Amygdala (tissue), 56 donors: ENCODE measurements at places on chromosomes 12 and 14.
A peak's percentile ranks its signal among the peaks of the same experiment; 100 is the strongest.

GRCh38 chr12:57079821-57080220 lies 1.2 kb upstream of the NEMP1 start:
- DNase-seq, result no peak

DNA sequence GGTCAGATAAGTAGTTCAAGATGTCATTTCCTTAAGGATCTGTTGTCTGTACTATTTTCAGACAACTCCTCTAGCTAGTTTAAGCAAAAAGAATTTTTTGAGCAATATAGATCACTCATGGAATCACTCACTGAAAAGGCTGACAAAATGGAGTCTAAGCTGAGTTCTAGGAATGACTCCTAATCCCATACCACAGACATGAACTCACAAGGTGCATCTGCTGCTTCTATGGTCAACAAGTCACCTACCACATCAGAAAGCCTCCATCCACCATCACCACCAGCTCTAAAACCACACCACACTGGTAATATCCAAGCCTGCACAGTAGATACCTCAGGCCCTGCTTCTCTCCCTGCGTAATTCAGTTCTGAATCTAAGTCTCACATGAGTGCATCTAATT lies 33.0 kb downstream of the PWP1 start:
- DNase-seq, result no peak

GRCh38 chr12:119060847-119061796 lies 79.8 kb downstream of the SRRM4 start:
- no peak for DNase-seq

DNA sequence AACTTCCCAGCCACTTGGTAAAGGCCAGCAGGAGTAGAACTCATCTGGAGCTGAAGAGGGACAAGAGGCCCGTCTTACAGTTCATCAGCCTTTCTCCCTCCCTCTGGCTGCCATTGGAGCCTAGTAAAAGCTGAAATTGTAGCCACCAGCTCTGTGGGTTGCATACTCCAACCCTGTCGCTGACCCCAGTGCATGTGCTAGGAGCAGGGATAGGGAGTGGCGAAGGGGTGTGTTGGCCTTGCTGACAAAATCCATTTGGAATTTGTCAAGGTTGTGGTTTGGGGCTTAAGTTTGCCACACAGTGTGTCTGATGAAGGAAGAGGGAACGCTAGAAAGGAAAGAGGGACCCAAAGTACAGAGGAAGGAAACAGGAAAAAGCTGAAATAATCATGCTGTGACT lies 4.0 kb upstream of the ARF3 start:
- no peak for DNase-seq

GRCh38 chr14:36522347-36522971 lies 2.4 kb upstream of the NKX2-1 start:
- DNase-seq, result no peak

DNA sequence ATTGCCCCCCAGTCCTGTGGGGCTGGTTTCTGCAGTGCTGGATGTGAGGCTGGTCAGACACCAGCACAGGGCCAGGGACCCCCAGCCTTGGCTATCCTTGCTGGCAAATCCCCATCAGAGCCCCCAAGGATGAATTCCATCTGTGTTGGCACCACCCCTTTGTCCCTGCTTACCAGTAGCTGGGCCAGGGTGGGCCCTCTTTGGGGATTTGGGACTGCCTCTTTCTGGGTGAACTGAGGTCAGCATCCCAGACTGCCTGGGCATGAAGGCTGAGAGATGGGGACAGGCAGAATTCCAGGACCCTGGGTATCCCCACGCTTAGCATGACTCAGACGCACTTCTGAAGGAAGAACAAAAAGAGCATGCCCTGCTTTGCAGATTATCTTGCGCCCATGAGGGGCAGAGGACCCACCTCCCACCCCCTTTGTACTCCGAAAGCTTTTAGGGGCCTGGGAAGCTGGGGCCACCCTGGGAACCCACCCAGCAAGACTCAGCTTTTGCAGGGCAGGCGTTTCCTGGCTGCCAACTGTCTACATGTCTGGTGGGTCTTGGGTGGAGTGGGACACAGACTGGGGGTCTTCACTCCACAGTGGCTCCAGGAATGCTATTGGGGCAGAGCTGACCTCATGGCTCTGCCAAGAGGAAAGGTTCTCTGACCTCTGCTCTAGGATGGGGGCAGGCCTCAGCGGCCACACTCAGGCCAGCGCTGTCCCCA lies 26.8 kb downstream of the RFLNA start:
- no peak for DNase-seq

DNA sequence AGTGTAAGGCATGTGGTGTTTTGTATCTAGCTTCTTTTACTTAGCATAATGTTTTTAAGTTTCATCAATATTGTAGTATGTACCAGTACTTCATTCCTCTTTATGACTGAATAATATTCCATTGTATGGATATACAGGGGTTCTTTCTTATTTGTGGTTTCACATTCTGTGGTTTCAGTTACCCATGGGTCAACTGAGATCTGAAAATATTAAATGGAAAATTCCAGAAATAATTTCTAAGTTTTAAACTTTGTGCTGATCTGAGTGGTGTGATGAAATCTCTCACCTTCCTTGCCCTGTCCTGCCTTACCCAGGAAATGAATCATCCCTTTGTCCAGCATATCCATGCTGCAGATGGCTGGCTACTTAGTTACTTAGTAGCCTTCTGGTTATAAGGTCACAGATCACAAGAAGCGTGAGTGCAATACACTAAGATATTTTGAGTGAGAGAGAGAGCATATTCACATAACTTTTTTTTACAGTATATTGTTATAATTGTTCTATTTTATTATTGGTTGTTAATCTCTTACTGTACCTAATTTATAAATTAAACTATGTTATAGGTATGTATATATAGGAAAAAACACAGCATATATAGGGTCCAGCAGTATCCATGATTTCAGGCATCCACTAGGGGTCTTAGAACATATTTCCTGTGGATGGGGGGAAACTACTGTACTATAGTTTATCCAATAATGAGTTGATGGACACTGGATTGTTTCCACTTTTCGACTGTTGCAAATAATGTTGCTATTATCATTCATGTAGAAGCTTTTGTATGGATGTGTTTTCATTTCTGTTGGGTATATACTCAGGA lies 59.6 kb upstream of the LRTM2 start:
- no peak for DNase-seq

DNA sequence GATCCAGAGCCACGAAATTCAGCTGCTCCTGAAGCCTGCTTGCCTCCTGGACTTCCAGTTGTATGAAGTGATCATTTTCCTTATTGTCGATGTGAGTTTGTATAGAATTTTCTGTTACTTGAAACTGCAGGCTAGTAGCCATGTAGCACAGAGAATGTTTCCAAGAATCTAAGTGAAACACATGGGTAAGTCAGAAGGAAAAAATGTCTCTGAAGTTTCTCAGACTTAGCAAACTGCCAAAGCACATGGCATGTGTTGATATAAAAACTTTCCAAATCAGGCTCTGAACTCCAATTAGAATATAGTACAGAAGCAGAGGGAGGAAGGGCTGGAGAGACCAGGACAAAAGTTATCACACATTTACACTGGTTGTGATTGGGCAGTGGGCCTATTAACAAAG lies 9.8 kb upstream of the PCNX1 start:
- no peak for DNase-seq

- no peak for DNase-seq
These were observed 24.9 kb downstream of the VPS37B start for GRCh38 chr12:122870867-122871664.

- no peak for DNase-seq
These were observed 122.0 kb downstream of the TGFB3 start for GRCh38 chr14:75859746-75860145.

DNA sequence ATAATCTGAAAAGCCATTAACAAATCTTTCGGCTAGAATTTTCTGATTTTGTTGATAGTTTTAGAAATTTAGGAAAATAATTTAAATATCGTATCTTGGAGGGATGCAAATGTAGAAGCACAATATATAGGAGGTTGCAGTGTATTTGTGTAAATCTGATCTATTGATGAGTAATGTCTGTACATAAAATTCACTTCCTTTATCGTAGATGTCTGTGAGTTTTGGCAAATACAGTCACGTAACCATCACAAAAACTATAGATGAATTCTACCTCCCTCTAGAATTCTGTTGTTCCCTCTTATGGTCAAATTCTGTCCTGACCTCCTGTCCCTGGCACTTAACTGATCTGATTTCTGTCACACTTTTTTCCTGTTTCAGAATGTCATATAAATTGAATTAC lies 151.8 kb downstream of the FUT8 start:
- DNase-seq, result no peak

GRCh38 chr12:132437943-132438700 lies 51.8 kb upstream of the FBRSL1 start:
- DNase-seq, result no peak

DNA sequence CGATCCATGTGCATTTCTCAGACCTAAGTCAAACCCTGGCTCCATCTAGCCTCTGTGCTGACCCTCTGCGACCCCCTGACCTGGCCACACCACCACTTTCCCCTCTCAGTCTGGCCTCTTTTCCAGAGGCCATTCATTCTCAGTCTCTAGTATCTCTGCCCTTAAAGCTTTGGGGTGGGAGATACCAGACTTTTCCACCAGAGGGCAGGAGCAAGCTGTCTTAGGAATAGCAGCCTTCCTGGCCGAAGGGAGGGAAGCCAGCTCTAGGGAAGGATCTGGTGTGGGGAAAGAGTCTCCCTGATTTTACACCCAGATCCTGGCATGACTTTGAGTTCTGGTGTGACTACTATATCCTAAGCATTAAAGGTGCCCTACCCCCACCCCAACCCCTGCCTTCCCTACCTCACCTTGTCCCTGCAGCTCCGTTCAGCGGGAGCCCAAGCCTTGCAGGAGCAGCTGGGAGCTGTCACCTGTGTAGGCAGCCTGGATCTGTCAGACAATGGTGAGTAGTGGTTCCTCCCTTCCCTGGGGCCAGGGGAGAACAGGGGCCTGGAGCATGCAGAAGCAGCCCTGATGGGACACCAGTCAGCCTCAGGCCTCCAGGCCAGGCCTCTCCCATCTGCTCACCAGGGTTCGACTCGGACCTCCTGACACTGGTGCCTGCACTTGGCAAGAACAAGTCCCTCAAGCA lies 6.6 kb downstream of the CARMIL3 start:
- peak; percentile 34 for DNase-seq

GRCh38 chr14:54366736-54367735 lies 29.8 kb upstream of the CDKN3 start:
- no peak for DNase-seq

DNA sequence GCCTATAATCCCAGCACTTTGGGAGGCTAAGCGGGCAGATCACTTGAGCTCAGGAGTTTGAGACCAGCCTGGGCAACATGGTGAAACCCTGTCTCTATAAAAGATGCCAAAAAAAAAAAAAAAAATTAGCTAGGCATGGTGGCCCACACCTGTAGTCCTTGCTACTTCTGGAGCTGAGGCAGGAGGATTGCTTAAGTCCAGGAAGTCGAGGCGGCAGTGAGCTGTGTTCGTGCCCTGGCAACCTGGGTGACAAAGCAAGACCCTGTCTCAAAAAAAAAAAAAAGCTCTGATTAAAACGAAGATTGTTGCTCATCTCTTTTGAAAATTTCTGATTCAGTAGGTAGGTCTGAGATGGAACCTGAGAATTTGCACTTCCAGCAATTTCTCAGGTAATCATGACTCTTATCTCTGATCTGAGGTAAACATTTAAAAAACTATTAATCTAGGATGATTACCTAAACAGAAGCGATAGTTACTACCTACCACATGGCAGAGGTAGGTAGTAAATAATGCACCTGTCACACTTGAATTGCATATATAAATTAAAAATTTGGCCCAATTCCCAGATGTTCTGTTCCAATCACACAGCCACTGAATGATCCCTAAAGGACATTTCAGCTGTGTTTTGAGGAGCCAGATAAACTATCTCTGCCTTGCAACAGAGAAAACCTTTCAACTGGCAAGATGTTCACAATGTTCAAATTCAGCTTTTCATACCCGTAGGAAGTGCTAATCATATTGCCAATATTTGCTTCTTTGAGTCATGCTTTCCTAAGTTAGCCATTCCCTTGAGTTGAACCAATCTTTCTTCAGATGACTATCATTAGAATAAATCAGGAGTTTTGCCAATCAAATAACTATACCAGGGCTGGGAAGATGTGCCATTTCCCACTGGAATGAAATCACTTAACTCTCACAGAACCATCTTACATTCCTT lies 4.2 kb upstream of the TEP1 start:
- DNase-seq, result no peak

DNA sequence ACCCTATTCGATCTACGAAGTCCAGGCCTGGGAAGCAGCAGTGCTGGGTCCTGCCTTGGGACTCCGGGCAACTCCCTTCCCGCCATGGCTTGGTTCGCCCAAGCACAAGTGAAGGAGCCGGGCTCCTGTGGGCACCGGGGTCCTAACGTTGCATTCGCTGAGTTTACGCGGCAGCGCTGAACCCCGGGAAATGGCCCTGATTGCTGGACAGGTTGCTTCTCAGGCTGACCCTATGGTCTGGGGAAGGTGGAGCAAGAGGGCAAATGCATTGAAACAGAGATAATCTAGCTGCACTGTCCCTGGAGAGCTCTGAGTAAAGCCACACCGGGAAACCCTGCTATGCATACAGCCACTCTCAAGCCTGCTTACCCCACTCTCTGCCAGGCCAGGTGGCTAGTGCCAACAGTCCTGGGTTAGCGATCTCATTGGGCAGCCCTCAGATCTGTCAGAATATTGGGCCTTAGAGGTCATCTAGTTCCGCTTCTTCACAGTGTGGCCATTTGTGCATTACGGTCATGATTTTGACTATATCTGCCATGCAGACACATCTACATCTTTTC lies 11.3 kb downstream of the SYNE3 start:
- no peak for DNase-seq

DNA sequence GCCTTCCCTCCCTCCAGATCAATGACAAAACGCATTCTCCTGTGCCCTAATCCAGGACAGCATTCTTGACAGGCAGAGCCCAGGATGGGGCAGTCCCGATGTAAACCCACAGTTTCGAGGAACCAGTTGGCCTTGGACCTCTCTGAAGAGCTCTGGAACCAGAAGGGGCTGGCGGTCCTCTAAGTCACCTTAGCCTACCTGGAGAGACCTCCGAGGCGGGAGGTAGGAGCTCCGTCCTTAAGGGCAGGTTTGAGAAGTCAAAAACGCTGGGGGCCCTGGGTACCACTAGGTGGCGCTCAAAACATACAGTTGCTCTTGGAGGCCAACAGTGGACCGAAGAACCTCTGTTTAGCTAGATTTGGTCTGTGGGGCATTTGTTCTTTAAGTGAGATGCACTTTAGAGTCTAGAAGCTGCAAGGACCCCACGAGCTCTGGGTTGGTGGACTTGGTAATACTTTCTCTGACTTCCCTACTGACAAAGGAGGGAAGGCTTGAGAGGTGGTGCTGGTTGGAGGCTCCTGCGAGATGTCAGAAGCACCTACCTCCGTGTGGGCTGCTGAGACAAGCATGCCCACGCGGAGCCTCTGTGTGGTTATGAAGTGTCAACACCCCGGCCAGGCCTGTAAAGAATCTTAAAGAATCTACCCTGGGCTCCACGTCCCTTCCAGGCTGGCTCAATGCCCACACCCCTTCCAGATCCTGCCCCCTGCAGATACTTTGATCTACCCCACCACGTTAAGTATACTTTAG lies 74.8 kb upstream of the CHST11 start:
- peak; percentile 15 for DNase-seq

DNA sequence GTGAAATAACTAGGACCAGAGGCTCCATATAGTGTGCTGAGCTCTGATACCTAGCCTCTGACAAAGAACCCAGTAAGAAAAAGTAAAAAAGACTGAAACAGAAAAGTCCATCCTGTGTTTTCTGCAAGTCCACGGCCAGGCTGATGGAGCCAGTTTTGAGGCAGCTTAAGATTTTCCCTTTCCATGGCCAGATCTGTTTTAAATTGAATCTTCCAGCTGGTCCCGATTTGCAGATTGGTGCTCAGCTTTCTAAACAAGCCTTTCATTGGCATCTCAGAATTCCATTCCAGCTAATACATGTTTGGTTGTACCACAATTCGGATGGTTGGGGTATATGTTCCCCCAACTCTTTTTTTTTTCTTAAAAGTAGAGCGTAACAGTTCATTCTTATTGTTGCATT lies 152.0 kb downstream of the DACT1 start:
- DNase-seq, result no peak
